ENCODE measurements at places on chromosomes 6 and 20. TPM values are rescaled to one million over a fixed set of nuclear protein-coding genes. Genes with fewer than 3 reads are reported as not detected.

The ME1 gene
- total RNA-seq = not detected

- H3K27ac ChIP-seq = no peak overlapping the region
- H3K27me3 ChIP-seq = no peaks in the 10 kb centered on the region
- no peaks in the 10 kb centered on the region for H3K36me3 ChIP-seq
- no peaks in the 10 kb centered on the region for H3K4me1 ChIP-seq
- no peak overlapping the region for H3K4me3 ChIP-seq
- no peak for DNase-seq
These were observed 59.5 kb downstream of the CTCFL start for GRCh38 chr20:57465486-57465885.

DNA sequence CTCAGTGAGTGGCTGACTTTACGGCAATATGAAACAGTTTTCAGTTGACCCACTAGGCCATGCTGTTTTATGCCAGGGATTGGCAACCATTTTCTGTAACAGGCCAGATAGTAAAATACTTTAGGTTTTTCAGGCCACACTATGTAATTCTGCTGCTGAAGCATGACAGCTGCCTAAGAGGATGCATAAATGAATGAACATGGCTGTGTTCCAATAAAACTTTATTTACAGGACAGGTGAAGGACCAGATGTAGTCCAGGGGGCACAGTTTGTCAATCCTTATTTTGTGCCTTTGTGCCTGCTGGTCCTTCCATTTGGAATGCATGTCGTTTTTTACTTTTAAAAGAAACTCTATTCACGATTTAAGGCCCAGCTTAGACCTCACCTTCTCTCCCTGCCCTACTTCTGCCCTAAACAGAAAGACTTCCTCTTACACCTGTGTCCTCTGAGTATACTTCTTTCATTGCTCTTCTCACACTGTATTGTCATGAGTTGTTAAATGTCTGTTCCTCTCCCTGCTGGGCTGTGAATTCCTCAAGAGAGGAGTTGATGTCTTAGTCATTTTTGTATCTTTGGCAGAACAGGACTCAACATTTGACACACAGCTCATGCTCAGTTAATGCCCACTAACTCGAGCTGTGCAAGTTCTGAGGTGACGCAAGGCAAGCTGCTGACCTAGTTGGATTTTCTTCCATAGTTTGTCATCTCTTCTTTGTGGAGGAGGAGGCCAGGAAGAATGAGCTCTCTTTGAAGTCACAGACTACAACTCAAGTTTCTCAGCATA lies 90.1 kb upstream of the MAP7 start:
- DNase-seq = no peak
- peaks cover 3% of the 10 kb centered on the region for H3K36me3 ChIP-seq
- no peaks in the 10 kb centered on the region for H3K27me3 ChIP-seq
- H3K4me1 ChIP-seq = no peaks in the 10 kb centered on the region
- H3K27ac ChIP-seq = no peak overlapping the region

- no peak overlapping the region for H3K27ac ChIP-seq
- no peaks in the 10 kb centered on the region for H3K4me1 ChIP-seq
- no peak for DNase-seq
These were observed 8.8 kb upstream of the OSTM1 start for GRCh38 chr6:108083349-108083748.
